Activated T-helper 1 cell treated with anti-CD3 and anti-CD28 coated beads, Interleukin-12 subunit alpha, Interleukin-12 subunit beta, Interleukin-2, Interleukin-4 antibody, amounts not matched to agents 30 ng/mL and 10 ng/mL and 1 ng/mL, durations not matched to agents 14 hours and 24 hours and 36 hours (primary cell): ENCODE measurements at places on chromosomes 11 and 22. TPM values are rescaled to one million over a fixed set of nuclear protein-coding genes. Genes with fewer than 3 reads are reported as not detected.

ZBTB16 gene
- 3.4 and 3.9 TPM in 2 replicates for total RNA-seq

MUC15 gene
- total RNA-seq, result not detected in 2 replicates

DLG2 gene
- total RNA-seq, result 1.2 and 2.1 TPM in 2 replicates

STK33 gene
- 0.34 and 0.62 TPM in 2 replicates for total RNA-seq

KCNC1 gene
- not detected in 2 replicates for total RNA-seq

TEX54 gene
- total RNA-seq, result 1.2 and 1.3 TPM in 2 replicates

IRF7 gene
- total RNA-seq, result 56.6 and 63.1 TPM in 2 replicates

NLRP10 gene
- not detected in 2 replicates for total RNA-seq

CD248 gene
- 0.10 TPM in 1 of 2 replicates, not detected in the other for total RNA-seq

SYT8 gene
- not detected in 2 replicates for total RNA-seq

KRTAP5-10 gene
- total RNA-seq, result not detected in 2 replicates

DGCR6L gene
- total RNA-seq, result 35.5 and 40.6 TPM in 2 replicates

OR51I1 gene
- not detected in 2 replicates for total RNA-seq

- no peak overlapping the region for H3K27ac ChIP-seq
- no peak overlapping the region for H3K4me3 ChIP-seq
- DNase-seq, result no peak
- H3K36me3 ChIP-seq, result no peaks in the 10 kb centered on the region
Measured at GRCh38 chr11:108586600-108586999, 7.0 kb downstream of the EXPH5 start.

DNA sequence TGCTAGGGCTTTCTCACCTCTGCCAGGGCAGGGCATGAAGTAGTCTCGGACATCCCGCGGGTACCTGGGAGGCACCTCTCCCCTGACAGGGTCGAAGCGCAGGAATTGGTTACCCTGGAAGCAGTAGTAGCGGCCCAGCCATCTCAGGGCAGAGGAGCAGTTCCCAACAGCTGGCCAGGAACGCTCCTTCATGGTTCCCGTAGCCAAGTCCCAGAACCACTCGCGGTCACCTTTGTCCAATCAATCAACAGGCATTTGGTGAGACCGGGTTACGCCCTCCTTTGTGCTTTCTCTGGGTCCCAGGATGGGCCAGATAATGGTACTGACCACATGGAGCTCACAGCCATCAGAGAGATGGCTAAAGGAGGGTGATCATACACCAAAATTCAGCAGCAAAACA lies 3.4 kb downstream of the HPX start:
- no peak overlapping the region for H3K27ac ChIP-seq
- no peak overlapping the region for H3K4me3 ChIP-seq
- H3K4me1 ChIP-seq, result peaks cover 6% of the 10 kb centered on the region
- DNase-seq, result no peak

- H3K4me1 ChIP-seq, result no peaks in the 10 kb centered on the region
- no peak overlapping the region for H3K4me3 ChIP-seq
- H3K27me3 ChIP-seq, result no peaks in the 10 kb centered on the region
Measured at GRCh38 chr11:27934830-27935145, 173.2 kb downstream of the KIF18A start.

- no peaks in the 10 kb centered on the region for H3K4me1 ChIP-seq
- peaks cover 3% of the 10 kb centered on the region for H3K36me3 ChIP-seq
Measured at GRCh38 chr22:10961043-10961860, 4566.7 kb upstream of the OR11H1 start.

DNA sequence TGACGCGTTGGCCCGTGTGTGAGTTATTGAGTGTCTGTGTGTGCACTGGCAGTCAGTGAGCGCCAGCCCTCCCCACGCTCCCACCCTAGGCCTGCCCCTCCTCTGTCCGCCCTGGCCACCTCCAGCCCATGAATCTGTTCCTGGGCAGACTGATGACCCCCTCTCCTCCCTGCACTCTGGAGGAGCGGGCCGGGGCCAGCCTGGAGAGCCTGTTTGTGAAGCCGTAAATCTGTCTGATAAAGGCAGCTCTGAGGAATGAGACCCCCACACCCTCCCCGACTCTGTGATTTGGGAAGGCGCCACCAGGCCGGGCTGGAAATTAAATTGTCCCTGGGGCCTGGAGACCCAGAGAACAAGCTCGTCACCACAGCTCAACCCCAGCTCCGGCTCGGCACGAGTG lies 8.6 kb downstream of the TSSC4 start:
- no peaks in the 10 kb centered on the region for H3K36me3 ChIP-seq
- no peak for DNase-seq
- H3K4me1 ChIP-seq, result no peaks in the 10 kb centered on the region
- H3K27ac ChIP-seq, result no peak overlapping the region
- no peaks in the 10 kb centered on the region for H3K27me3 ChIP-seq

DNA sequence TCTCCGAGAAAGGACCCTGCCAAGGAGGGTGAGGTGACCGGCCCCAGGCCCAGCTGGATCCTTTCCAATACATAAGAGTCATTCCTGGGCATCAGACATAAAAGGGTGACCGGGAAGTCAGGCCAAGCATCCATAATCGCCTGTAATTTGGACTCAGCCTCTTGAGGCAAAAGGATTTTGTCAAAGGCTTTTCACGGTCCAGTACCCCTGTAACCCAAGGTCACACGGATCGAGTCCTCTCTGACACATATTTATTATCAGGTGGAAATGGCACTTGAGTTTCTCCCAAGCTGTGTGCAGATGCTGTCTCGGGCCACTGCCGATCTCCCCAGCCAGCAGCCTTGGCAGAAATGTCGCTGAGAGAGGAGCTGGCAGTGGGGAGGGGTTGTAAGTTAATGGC lies 556.5 kb downstream of the MN1 start:
- no peak overlapping the region for H3K27ac ChIP-seq
- H3K27me3 ChIP-seq, result no peaks in the 10 kb centered on the region
- H3K4me3 ChIP-seq, result no peak overlapping the region
- no peaks in the 10 kb centered on the region for H3K36me3 ChIP-seq

DNA sequence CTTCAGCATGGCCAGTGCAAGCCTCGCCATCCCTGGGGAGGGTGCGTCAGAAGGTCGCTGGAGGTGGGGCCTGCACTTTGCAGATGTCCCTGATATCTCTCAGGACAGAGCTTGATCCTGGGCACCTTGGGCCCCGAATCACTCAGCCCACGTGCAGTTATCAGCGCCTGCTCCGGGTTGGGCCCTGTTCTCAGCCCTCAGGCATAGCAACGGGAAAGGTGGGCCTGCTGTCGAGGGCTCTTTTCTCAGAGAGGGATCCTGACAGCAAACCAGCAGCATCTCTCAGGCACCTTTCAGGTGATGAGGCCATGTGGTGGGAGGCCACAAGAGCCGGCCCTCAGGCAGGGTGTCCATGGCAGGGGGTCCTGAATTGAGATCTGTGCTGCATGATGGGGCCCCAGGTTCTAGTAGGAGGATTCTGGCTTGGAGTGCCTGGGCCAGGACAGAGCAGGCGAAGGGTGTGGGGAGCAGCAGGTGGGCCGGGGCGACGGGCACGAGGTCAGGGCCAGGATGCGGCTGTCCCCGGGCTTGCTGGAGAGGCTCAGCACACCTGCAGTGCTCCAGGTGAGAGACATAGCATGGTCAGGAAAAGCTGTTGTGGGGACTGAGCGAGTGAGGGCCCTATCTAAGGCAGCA lies 280.5 kb downstream of the TBC1D22A start:
- H3K27me3 ChIP-seq, result no peaks in the 10 kb centered on the region
- H3K4me1 ChIP-seq, result peaks cover 16% of the 10 kb centered on the region
- DNase-seq, result no peak
- no peaks in the 10 kb centered on the region for H3K36me3 ChIP-seq
- H3K27ac ChIP-seq, result no peak overlapping the region
- H3K4me3 ChIP-seq, result no peak overlapping the region

GRCh38 chr11:69444381-69445130 lies 36.9 kb upstream of the LINC01488 start:
- H3K27ac ChIP-seq, result no peak overlapping the region
- H3K27me3 ChIP-seq, result peaks cover 4% of the 10 kb centered on the region
- no peaks in the 10 kb centered on the region for H3K36me3 ChIP-seq
- H3K4me3 ChIP-seq, result no peak overlapping the region
- peaks cover 7% of the 10 kb centered on the region for H3K4me1 ChIP-seq
- no peak for DNase-seq

GRCh38 chr11:44424841-44425240 lies 114.9 kb upstream of the ALX4 start:
- DNase-seq, result no peak
- peaks cover 3% of the 10 kb centered on the region for H3K27me3 ChIP-seq
- H3K4me1 ChIP-seq, result no peaks in the 10 kb centered on the region
- H3K27ac ChIP-seq, result no peak overlapping the region
- H3K36me3 ChIP-seq, result no peaks in the 10 kb centered on the region
- H3K4me3 ChIP-seq, result no peak overlapping the region

- no peak overlapping the region for H3K4me3 ChIP-seq
- H3K27me3 ChIP-seq, result peaks cover 10% of the 10 kb centered on the region
- H3K27ac ChIP-seq, result no peak overlapping the region
- peaks cover 5% of the 10 kb centered on the region for H3K4me1 ChIP-seq
Measured at GRCh38 chr11:1691026-1691877, 5.7 kb upstream of the KRTAP5-6 start.

- no peaks in the 10 kb centered on the region for H3K27me3 ChIP-seq
- no peak overlapping the region for H3K27ac ChIP-seq
- no peaks in the 10 kb centered on the region for H3K4me1 ChIP-seq
- peaks cover 2% of the 10 kb centered on the region for H3K36me3 ChIP-seq
Measured at GRCh38 chr11:10076458-10077141, 217.4 kb downstream of the SBF2 start.

- H3K36me3 ChIP-seq, result peaks cover 31% of the 10 kb centered on the region
- no peak for DNase-seq
- H3K4me1 ChIP-seq, result peaks cover 30% of the 10 kb centered on the region
- H3K27me3 ChIP-seq, result no peaks in the 10 kb centered on the region
- H3K4me3 ChIP-seq, result no peak overlapping the region
Measured at GRCh38 chr11:76361776-76362175, 19.2 kb downstream of the THAP12 start.

GRCh38 chr22:29704528-29705285 lies 15.1 kb upstream of the CABP7 start:
- H3K27me3 ChIP-seq, result no peaks in the 10 kb centered on the region
- peaks cover 14% of the 10 kb centered on the region for H3K4me1 ChIP-seq
- no peak overlapping the region for H3K27ac ChIP-seq
- H3K4me3 ChIP-seq, result no peak overlapping the region

- no peaks in the 10 kb centered on the region for H3K4me1 ChIP-seq
- DNase-seq, result no peak
- H3K27me3 ChIP-seq, result peaks cover 5% of the 10 kb centered on the region
- H3K27ac ChIP-seq, result no peak overlapping the region
- H3K36me3 ChIP-seq, result no peaks in the 10 kb centered on the region
- H3K4me3 ChIP-seq, result no peak overlapping the region
Measured at GRCh38 chr11:111472228-111472627, 40.0 kb downstream of the BTG4 start.

- H3K4me3 ChIP-seq, result no peak overlapping the region
- H3K4me1 ChIP-seq, result no peaks in the 10 kb centered on the region
- no peak overlapping the region for H3K27ac ChIP-seq
- no peak for DNase-seq
- no peaks in the 10 kb centered on the region for H3K27me3 ChIP-seq
- no peaks in the 10 kb centered on the region for H3K36me3 ChIP-seq
Measured at GRCh38 chr11:103901656-103902055, 134.8 kb upstream of the DDI1 start.

GRCh38 chr11:94150056-94150455 lies 21.4 kb downstream of the PANX1 start:
- no peaks in the 10 kb centered on the region for H3K27me3 ChIP-seq
- DNase-seq, result no peak
- H3K4me3 ChIP-seq, result no peak overlapping the region
- H3K27ac ChIP-seq, result no peak overlapping the region
- peaks cover 18% of the 10 kb centered on the region for H3K36me3 ChIP-seq

DNA sequence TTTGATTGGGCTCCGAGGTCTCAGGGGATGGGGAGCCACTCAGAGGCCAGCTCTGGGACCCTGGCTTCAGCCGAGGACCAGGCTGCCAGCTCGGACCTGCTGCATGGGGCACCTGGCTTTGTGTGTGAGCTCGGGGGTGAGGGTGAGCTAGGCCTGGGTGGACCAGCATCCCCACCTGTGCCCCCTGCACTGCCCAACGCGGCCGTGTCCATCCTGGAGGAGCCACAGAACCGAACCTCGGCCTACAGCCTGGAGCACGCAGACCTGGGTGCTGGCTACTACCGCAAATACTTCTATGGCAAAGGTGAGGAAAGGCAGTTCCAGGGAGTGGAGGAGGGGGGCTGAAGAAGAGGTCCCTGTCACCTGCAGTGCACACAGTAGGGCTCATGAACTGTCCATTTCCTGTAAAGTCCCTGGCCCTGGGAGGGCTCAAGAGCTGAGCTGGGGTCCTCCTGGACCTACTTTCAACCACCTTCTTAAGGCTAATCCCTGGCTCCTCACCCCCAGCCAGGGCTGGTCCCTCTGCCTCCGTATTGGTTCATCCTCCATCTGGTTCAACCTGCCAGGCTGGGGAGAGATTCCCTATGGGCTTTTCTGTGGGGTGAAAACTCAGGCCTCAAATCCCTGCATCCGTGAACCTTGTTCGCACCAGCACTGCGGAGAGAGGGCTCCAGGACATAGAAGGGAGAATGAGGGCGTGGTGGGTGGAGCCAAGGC lies 3.6 kb downstream of the SIPA1 start:
- DNase-seq, result no peak
- peaks cover 34% of the 10 kb centered on the region for H3K36me3 ChIP-seq
- peak overlapping the region; percentile 76 for H3K4me3 ChIP-seq
- peak overlapping the region; percentile 78 for H3K27ac ChIP-seq
- peaks cover 48% of the 10 kb centered on the region for H3K4me1 ChIP-seq
- H3K27me3 ChIP-seq, result no peaks in the 10 kb centered on the region

DNA sequence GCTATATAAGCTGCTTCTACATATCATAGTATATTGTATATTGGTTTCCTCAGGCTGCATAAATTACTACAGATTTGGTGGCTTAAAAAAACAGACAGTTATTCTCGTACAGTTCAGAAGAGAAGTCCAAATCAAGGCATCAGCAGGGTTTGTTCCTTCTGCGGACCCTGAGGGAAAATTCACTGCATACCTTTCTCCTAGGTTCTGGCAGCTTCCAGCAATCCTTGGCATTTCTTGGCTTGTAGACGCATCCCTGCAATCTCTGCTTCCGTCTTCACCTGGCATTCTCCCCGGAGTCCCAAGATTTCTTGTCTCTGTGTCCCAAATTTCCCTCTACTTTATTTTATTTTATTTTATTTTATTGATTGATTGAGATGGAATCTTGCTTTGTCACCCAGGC lies 142.8 kb downstream of the COMMD9 start:
- no peak overlapping the region for H3K27ac ChIP-seq
- no peaks in the 10 kb centered on the region for H3K27me3 ChIP-seq
- peaks cover 14% of the 10 kb centered on the region for H3K4me1 ChIP-seq
- no peak for DNase-seq
- H3K4me3 ChIP-seq, result no peak overlapping the region
